ENCODE measurements at places on chromosomes 1 and 21.

- no peak for DNase-seq
Observed at GRCh38 chr1:172019976-172020375, 178.7 kb downstream of the DNM3 start.

GRCh38 chr1:248855580-248855979 lies 3.3 kb downstream of the ZNF692 start:
- no peak for DNase-seq

- peak; percentile 47 for DNase-seq
Observed at GRCh38 chr1:216750031-216750627, 26.9 kb upstream of the ESRRG start.

DNA sequence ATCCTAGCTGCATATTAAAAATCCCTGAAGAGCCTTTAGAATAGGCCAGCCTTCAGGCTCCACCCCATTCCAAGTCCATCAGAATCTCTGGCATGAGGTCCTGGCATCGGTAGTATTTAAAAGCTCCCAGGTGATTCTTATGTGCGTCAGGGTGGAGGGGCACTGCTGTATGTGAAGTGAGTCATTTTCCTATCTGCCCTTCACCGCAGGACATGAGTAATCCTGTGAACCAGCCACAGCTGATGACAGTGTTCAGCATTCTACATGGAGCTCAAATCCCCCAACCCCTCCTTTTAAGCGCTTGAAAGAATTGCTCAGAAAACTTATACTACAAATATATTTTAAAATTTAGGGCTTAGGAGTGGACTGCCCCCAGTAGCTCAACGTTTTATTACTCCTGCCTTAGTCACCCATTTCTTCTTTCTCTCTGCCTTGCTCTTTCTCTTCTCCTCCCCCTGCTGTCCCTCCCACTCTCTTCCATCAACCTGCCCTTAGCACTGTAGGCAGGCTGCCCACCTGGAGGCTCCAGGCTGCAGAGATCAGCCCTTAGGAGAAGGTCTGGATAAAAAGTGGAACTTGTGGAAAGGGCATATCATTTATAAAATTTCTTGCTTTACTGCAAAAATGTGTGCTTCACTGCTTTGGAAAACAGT lies 73.8 kb upstream of the ZNF281 start:
- peak; percentile 95 for DNase-seq

- DNase-seq: no peak
Observed at GRCh38 chr1:157521056-157521455, 31.3 kb downstream of the FCRL5 start.

- DNase-seq: no peak
Observed at GRCh38 chr1:179870870-179871269, 6.7 kb downstream of the TOR1AIP2 start.

GRCh38 chr1:180040034-180040433 lies 85.4 kb downstream of the CEP350 start:
- DNase-seq: peak; percentile 41
